Stimulated activated CD8-positive, alpha-beta memory T cell treated with anti-CD3 and anti-CD28 coated beads, Interleukin-7, amount 100 ng/mL, for 48 hours (primary cell): ENCODE measurements at places on chromosomes 7 and 10.

- no peak for DNase-seq
Measured at GRCh38 chr7:50677638-50677996, 105.1 kb downstream of the GRB10 start.

- no peak for DNase-seq
Measured at GRCh38 chr10:33382216-33382600, 47.7 kb upstream of the NRP1 start.

DNA sequence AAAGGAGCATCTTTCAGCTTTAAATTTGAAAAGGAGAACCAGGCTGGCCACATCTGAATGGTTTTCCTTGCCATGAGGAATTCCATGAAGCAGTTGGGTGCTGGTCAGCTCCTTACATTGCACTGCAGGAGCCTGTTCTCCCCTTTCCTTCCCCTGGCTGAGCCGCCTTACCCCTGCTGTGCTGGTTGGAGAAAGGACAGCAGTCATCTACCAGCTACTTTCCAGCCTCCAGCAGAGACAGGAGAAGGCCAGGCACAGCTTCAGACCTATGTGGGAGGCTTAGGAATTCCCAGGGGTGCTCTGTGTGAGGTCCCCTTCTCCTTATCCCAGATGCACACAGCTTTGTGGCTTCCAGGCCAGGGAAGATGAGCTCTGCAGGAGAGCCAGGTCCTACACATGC lies 4.7 kb downstream of the C10orf71 start:
- no peak for DNase-seq

- no peak for DNase-seq
Measured at GRCh38 chr10:53700278-53700677, 927.7 kb upstream of the MBL2 start.

GRCh38 chr7:727104-727805 lies at the start of gene PRKAR1B:
Gene PRKAR1B, minus strand, starts transcription at chr7:727281. Its CDS starts 15,776 bp downstream, at chr7:711505.
- DNase-seq: peak; percentile 40
